ENCODE measurements at places on chromosomes 6 and 20.

DNA sequence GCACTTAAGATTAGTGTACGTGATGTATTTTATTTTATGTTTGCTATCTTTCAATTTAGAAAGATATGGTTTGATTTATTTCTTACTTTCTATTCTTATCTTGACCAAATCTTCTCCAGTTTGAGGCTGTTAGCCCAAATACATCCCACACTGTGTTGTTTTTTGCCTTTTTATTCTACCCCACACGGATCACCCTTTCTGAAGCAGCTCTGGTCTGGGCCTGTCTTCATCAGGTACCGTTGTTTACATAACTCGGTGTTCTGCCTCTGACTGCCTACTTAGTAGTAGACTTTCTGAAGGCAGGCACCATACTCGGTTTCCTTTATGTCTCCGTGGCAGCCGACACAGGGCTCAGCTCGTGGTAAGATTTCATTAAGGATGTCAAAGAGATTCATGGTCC is 95.0 kb downstream of the PHACTR1 start:
- no peak for DNase-seq

GRCh38 chr6:74100719-74101287 is 404.8 kb downstream of the CD109 start:
- DNase-seq, result no peak

- DNase-seq, result peak; percentile 5
These were observed 50.3 kb upstream of the PREP start for GRCh38 chr6:105452924-105453756.

DNA sequence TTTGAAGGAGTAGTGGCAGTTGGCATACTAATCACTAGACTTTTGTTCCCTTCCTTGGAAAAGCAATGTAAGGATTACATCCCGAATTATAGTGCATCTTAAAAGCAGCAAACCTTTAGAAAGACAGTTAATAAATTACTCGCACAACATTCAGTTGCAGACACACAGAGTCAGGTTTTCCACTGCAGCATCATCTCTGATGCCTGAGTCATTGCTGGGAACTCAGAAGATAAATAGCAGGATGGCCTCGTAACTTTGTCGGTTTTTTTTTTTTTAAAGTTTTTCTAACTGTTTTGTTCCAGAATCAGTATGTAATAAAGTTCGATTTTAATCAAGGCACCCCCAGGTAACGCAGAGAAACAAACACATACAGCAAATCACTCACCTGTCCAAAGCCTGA is 34.3 kb downstream of the GJA10 start:
- no peak for DNase-seq

DNA sequence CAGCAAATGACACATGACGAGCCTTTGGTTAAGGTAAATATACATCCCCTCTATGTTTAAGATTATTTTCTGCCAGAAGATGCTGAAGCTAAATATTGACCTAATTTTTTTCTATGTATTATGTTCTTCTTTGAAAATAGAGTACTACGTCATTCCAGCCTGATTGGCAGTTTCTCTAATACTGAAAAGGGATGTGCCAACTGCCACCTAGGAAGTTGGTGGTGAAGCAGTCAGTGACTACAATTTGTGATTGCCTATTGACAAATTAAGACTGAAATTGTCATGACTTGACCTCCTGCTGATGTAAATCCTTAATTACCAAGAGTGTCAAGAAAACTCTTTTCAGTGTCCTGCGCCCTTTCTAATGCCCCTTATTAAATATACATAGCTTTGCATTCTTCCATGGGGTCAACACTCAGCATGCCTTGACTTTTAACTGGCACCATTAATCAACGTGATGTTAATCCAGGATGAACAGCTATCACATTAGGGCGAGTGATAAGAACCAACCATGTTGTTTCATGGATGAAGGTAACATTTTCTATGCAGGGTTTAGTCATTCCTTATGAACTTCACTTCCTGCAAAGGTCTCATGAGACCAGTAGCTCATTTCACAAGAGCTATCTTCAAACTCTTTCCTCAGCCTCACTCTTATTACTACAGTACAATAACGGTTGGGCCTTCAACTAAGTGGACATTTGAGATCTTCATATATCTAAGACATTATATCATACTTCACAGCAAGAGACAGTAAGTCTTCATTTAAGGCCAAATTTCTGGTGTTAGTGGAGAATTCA is 22.5 kb upstream of the SGK1 start:
- no peak for DNase-seq

GRCh38 chr20:10642856-10643559 is 30.8 kb downstream of the JAG1 start:
- DNase-seq, result no peak

DNA sequence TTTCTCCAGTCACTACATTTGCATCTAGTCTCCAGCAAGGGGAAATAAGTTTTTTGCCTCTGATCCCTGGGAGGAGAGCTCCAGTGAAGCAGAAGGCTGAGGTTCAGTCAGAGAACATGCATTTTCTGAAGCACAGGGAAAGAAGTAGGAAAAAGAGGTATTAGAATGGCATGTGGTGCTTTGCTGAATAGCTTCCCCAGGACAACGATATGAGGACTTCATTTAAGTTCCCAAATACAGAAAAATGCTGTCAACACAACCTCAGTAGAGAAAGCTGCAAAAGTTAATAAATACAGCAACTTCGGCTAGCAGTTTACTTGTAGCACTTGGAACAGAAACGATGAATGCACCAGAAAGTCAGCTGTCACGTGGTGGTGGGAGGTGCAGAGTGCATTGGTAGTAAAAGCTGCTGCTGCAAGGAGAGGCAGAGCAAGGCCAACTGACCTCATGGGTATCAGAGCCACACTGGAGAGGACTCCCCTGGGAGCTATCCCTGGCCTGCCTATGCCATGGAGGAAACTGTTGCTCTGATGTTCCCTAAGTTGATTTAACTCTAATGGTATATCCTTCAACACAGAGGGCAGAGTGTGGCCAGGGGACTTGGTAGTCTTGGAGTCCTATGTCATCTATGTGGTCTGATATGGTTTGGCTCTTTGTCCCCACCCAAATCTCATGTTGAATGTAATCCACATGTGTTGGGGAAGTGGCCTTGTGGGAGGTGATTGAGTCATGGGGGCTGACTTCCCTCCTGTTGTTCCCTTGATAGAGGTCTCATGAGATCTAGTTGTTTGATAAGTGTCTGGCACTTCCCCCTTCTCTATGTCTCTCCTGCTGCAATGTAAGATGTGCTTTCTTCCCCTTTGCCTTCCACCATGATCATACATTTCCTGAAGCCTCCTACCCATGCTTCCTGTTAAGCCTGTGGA is 85.9 kb downstream of the ADTRP start:
- DNase-seq, result no peak

GRCh38 chr6:34562861-34563512 is 6.9 kb upstream of the SPDEF start:
- DNase-seq, result no peak

Data from activated T-cell treated with anti-CD3 and anti-CD28 coated beads for 1 hour (primary cell).